ENCODE measurements at places on chromosomes 7 and 10.

- no peak for DNase-seq
These were observed 178.0 kb downstream of the IPMK start for GRCh38 chr10:58089739-58090138.

DNA sequence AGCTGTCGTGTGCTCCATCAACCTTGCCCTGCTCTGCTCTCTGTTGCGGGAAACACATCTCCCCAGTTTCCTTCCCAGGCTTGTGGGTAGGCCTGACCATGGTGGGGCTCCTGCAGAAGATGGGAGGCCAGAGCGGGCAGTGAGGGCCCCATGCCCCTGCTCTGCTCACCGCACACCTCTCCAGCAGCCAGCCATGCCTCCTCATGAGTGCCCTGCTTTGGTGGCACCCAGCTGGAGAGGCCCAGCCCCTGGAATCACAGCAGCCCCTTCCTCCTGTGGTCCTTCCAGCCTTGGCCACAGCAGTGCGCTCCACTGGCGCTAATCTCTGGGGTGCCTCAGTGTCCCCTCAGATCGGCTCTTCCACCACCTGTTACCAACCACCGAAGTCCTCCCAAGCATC lies 4.2 kb upstream of the OPN4 start:
- no peak for DNase-seq

DNA sequence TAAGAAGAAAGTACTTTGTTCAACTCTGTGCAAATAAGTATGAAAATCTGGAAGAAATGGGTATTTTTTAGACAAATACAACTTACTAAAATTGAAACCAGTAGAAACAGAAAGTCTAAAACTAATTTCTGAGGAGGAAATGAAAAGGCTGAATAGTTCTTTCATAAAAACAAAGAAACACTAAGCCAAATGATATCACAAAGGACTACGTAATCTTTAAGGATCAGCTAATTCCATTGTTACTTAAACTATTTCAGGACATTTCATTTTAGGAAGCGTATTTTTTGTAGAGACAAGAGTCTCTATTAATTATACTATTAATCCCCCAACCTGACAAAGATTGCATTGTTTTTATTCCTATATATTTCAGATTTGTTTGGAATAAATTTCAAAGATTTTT lies 11.2 kb upstream of the CCSER2 start:
- DNase-seq = no peak

DNA sequence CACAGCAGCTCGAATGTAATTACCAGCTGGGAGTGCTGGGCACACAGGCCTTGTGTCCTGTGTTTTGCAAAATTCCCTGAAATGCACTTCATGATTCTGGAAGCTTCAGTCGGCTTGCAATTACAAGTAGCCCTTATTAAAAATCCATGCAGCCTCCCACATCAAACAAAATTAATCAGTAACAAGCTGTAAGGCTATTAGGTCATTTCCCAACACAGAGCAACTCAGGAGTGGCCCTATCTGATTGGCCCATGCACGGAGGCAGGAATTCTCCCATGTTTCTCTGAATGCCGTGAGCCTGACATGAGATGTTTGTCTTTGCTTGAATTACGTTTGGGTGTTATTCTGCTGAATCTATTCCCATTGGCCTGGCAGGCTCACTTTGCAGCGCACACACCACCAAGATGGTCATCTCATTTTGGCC lies 36.9 kb downstream of the FOXL3 start:
- no peak for DNase-seq

DNA sequence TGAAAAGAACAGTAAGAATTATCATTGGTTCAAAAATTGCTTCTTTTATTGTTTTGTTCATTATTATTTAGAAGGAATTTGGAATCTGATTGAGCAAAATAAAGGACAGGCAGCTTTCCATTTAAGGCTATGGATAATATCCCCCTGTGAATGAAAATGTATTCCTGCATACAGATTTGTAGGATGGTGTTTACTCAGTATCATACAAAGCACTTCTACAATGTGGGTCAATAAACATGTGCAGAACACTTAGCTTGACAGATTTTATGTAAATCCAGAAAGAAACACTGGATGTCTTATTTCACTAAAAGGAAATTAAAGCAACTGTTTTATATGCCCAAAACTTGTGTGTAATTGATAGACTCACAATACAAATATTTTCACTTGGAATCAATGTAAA lies 189.7 kb downstream of the THSD7A start:
- no peak for DNase-seq

DNA sequence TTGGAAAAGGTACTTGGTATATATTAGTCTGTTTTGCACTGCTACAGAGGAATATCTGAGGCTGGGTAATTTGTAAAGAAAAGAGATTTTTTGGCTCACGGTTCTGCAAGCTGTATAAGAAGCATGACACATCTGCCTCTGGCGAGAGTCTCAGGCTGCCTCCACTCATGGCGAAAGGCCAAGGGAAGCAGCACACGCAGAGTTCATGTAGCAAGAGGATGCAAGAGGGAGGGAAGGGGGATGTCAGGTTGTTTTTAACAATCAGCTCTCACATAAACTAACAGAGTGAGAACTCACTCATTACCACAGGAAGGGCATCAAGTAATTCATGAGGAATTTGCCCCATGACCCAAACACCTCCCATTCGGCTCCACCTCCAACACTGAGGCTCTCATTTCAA lies 484.8 kb upstream of the DPP6 start:
- no peak for DNase-seq

GRCh38 chr7:129771201-129771927 lies 159.8 kb downstream of the NRF1 start:
- DNase-seq = no peak

DNA sequence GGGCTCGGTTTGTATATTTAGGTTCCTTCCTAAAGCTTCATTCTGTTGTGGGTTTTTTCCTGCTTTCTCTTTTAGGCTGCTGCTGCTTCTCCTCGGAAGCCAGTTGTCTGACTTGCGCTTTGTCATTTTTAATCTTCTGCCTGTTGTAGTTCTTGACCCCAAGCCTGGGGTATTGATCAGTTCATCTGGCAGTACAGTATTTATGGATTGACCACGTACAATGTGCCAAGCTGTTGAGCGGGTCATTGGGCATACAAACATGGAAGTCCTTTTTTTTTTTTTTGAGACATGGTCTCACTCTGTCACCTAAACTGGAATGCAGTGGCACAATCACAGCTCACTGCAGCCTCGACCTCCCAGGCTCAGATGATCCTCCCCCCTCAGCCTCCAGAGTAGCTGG lies 4.3 kb downstream of the PROSER2 start:
- DNase-seq = no peak

- DNase-seq = no peak
These were observed 18.8 kb downstream of the FIGNL1 start for GRCh38 chr7:50431316-50431715.

- no peak for DNase-seq
These were observed 143.4 kb downstream of the C10orf105 start for GRCh38 chr10:71575934-71576801.

- DNase-seq = no peak
These were observed 5.4 kb downstream of the PRF1 start for GRCh38 chr10:70596860-70597809.

DNA sequence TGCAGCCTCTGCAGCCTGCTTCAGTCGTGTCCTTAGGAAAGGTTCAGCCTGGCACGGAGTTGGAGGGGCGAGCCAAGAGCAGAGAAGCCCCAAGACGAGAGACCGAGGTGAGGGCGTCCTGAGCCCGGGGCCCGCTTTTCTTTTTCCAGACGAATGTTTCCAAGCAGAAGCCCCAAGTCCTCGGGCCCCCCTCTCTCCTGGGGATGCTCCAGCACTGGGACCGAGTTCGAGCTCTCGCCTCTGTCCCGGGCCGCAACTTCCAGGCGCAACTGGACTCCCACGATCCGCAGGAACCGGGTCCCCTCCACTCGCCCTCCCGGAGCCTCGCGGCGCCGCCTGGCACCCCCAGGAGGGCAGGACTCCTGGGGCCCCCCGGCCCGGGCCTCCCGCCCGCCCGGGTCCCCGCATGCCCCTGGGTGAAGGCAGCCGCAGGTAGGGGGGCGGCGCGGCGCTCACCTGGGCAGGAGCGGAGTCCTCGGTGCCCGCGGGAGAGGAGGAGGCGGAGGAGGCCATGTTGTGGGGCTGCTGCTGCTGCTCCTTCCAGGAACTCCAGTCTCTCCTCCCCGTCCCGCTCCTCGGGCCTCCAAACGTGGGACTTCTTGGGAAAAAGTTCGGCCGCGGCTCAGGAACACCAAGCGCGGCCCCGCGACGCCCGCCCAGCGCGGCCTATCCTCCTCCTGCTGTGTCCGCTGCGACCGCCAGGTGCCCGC lies 45.3 kb upstream of the CDK1 start:
- no peak for DNase-seq

DNA sequence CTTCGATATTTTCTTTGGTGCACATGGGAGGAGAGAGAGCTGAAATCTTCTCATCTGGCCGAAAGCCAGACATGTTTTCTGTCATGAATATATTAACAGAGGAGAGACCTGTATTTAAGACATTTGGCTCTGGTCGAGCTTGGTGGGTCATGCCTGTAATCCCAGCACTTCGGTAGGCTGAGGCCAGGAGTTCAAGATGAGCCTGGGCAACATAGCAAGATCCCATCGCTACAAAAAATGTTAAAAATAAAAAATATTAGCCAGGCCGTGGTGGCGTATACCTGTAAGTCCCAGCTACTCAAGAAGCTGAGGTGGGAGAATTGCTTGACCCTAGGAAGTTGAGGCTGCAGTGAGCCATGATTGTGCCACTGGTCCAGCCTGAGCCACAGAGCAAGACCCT lies 21.9 kb upstream of the GATA3 start:
- DNase-seq = no peak

GRCh38 chr7:156496865-156497264 lies 143.7 kb upstream of the RNF32 start:
- no peak for DNase-seq

GRCh38 chr10:12781976-12782375 lies 219.5 kb downstream of the CCDC3 start:
- DNase-seq = no peak

- no peak for DNase-seq
These were observed 65.1 kb downstream of the ADARB2 start for GRCh38 chr10:1672001-1672781.

GRCh38 chr10:109259293-109259692 lies 664.0 kb downstream of the XPNPEP1 start:
- no peak for DNase-seq

DNA sequence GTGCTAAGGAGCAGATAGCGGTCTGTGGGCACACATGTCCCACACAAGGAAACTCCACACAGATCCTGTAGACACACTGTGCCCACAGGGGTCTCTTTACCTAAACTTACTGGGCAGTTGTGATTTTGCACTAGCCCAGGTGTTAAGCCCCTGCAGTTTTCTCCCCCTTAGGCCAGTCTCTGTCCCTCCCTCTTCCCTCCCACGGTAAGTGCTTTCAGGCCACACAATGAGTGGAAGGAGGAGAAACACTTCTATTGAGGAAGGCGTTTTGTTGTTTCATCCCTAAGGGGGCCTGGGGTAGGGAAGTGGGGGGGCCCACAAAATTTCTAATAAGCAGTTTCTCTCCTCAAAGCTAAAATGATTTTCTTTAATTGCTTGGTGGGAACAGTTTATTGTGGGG lies 51.4 kb downstream of the FBXW4 start:
- DNase-seq = no peak

- no peak for DNase-seq
These were observed 127.6 kb downstream of the DNAJB9 start for GRCh38 chr7:108697254-108697653.

DNA sequence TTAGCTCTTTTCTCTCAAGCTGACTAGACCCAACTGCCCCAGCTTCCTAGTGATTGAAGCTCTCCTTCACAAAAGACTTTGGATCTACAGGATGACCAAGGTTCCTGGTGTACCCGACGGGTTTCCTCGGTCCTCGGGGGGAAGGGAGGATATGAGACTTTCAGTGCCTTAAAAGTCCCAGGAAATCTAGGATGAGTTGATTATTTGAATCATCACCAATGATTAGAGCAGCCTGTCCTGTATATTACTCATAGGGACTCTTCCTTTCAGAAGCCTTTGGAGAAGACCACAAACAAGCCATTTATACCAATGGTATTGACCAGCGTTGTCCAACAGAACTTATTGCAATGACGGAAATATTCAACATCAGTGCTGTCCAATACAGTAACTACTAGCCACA lies 6.1 kb upstream of the ACTA2 start:
- DNase-seq = no peak

DNA sequence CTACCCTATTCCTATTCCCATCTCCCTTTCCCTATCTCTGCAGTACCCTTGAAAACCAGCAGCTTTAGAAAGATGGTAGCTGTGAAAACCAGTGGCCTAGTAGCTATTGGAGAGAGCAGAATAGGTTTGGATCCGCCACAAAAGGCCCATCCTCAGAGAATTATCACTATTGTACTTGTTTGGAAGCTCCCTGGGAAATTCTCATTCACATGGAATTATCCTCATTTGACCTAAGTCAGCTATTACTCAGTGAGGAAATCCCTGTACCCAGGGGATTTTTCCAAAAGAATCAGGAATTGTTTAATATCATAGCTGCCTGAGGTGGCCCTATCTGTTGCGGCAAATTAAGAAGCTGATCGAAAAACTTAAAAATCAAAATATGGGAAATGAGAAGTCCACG lies 51.6 kb downstream of the DGKI start:
- no peak for DNase-seq

DNA sequence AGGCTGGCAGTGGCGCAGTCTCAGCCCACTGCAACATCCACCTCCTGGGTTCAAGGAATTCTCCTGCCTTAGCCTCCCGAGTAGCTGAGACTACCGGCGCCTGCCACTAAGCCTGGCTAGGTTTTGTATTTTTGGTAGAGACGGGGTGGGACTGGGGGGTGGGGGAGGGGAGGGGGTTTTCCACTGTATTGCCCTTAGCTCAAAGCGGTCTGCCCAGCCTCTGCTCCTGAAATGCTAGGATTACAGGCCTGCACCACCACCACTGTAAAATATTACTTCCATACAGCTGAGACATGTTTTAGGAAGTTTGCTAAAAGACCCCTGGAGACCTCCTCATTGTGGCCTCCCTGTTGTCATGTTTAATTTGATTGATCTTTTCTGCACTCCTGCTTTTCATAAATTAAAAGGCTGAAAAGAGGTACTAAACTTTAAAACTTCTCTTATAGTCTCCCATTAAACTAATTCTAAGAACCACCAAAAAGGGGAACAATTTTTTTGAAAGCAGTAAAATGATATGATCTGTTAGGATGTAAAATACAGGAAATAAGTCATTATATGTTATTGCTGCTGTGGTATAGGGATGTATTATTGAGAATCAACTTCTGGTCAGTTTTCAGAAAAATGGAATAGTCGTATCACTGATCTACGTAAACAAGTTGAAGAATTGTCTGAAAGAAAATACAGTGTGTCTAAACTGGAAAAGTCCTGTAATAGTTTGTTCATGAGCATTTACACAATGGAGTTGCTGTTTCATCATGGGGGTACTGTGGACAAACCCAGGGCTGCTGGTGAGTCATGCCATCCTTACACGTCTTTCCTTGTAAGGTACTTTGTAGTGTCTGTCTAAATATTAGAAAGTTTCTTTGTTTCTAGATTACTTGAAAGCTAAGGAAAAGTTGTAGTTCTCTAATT lies 72.9 kb upstream of the TMEM248 start:
- DNase-seq = peak; percentile 87

- DNase-seq = no peak
These were observed 56.4 kb upstream of the ANKRD1 start for GRCh38 chr10:90977162-90977854.

- no peak for DNase-seq
These were observed 2.8 kb upstream of the CUL1 start for GRCh38 chr7:148695953-148696352.

- DNase-seq = no peak
These were observed 383.4 kb downstream of the AUTS2 start for GRCh38 chr7:69981646-69982045.

- DNase-seq = no peak
These were observed 58.4 kb upstream of the TM9SF3 start for GRCh38 chr10:96645191-96645721.
